ENCODE measurements at places on chromosomes 5 and 9.
A peak's percentile ranks its signal among the peaks of the same experiment; 100 is the strongest.

DNA sequence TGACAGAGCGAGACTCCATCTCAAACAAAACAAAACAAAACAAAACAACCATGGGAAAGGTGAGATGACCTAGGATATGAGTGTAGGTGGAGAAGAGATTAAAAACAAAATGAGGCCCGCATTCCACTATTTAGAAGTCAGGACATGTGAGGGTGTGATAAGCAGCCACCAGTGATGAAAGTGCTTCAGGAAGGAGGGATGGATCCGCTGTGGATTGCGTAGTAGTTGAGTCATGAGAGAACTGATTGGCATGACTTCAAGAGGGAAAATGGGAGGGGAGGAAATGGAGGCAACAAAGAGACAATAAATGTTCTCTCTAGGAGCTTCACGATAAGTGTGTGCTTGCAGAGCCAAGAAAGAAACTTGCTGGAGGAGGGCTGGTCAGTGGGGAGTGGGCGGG is 367.6 kb downstream of the ARL15 start:
- peak; percentile 37 for DNase-seq

- no peak for DNase-seq
Measured at GRCh38 chr9:123421186-123421585, 65.2 kb downstream of the CRB2 start.

- DNase-seq = no peak
Measured at GRCh38 chr9:111731928-111732327, 62.8 kb downstream of the SHOC1 start.

GRCh38 chr5:173644673-173645436 is 28.4 kb upstream of the BOD1 start:
- DNase-seq = peak; percentile 9

GRCh38 chr9:107492381-107492970 is 2.9 kb upstream of the KLF4 start:
- DNase-seq = peak; percentile 24

- DNase-seq = no peak
Measured at GRCh38 chr5:39584927-39585326, 160.1 kb upstream of the DAB2 start.
